Neural crest cell (in vitro differentiated cells): ENCODE measurements at places on chromosomes 4 and X. TPM values are rescaled to one million over a fixed set of nuclear protein-coding genes. Genes with fewer than 3 reads are reported as not detected.

DNA sequence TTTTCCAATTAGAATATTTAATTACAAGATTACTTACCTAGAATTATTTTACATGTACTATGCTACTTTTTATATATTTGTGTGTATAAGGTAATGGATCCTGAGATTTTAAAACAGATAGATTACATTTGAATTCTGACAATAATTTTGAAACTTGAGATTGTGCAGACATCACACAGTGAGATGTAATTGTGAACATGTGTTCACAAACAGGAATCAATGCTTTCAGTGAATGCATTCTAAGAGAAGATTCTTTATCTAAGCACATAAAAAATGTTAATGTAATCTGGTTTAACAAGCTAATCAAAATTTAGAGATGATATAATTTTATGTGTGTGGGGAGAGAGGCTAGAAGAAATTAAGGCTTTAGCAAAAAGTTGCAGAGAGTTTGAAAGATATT lies 1925.5 kb downstream of the ARAP2 start:
- no peaks in the 10 kb centered on the region for H3K4me1 ChIP-seq
- H3K27ac ChIP-seq = no peak overlapping the region
- no peaks in the 10 kb centered on the region for H3K27me3 ChIP-seq
- no peaks in the 10 kb centered on the region for H3K36me3 ChIP-seq
- DNase-seq = no peak
- no peak overlapping the region for H3K4me3 ChIP-seq

The SPANXB1 gene
- not detected in 2 replicates for total RNA-seq

DNA sequence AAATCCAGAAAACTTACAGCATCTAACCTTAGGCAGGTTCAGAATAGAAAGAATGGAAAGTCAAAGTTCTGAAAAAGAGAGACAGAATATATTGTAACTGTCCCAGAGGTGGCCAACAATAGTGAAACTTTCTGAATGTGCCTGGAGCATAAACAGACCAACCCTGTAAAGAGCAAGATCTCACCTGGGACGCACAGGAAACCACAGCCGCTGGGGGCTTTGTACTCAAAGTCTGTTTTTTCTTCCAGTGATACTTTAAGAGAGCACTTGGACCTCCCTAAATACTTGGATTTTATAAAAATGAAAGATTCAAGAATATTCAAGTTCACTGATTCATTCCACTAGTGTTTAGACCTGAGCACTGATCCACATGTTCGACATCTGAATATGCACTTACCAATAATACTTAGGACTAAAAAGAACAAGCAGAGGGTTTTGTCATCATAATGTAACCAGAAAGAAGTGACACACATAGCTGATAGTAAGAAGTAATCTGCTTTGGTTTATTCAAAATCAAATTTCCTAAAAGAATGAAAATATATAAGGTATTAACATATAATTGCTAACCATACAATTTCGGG lies 35.3 kb downstream of the ARAP2 start:
- H3K4me1 ChIP-seq = peaks cover 32% of the 10 kb centered on the region

The NWD2 gene
- 0.02 and 0.05 TPM in 2 replicates for total RNA-seq

GRCh38 chrX:9864011-9864410 lies 77.8 kb downstream of the SHROOM2 start:
- DNase-seq = no peak
- H3K27me3 ChIP-seq = no peaks in the 10 kb centered on the region
- peaks cover 25% of the 10 kb centered on the region for H3K4me1 ChIP-seq
- no peak overlapping the region for H3K27ac ChIP-seq
- H3K4me3 ChIP-seq = no peak overlapping the region

DNA sequence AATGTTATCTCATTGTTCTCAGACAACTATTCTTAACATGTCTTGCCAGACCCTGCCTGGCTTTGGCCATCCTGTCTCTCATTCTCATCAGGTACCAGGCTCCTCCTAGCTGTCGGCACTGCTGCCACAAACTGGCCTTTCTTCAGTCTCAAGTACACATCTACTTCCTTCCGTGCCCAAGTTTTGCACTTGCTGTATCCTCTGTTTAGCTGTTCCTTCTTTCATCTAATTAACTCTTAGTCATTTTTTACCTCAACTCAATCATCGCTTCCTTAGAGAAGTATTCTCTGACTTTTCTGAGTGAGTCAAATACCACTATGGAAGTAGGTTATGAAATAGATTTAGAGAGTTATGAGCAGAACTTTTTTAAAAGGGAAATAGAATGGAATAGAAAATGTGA lies 19.7 kb downstream of the CXCL3 start:
- peaks cover 5% of the 10 kb centered on the region for H3K27me3 ChIP-seq
- no peak overlapping the region for H3K27ac ChIP-seq
- H3K36me3 ChIP-seq = no peaks in the 10 kb centered on the region
- peaks cover 4% of the 10 kb centered on the region for H3K4me1 ChIP-seq
- H3K4me3 ChIP-seq = no peak overlapping the region

DNA sequence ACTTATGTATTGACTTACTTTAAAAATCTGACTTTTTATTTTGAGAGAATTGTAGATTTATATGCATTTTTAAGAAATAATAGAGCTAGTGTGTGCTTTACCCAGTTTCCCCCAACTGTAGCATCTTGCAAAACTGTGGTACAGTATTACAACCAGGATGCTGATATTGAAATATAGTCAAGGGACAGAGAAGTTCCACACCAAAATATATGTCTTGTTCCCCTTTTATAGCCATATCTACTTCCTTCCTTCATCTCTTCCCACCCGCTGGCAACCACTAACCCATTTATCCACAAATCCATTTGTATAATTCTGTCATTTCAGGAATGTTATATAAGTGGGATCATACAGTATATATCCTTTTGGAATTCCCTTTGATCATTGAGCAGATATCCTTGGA lies 16.8 kb downstream of the KDM6A start:
- no peak for DNase-seq
- H3K36me3 ChIP-seq = peaks cover 17% of the 10 kb centered on the region
- peaks cover under 1% of the 10 kb centered on the region for H3K4me1 ChIP-seq

DNA sequence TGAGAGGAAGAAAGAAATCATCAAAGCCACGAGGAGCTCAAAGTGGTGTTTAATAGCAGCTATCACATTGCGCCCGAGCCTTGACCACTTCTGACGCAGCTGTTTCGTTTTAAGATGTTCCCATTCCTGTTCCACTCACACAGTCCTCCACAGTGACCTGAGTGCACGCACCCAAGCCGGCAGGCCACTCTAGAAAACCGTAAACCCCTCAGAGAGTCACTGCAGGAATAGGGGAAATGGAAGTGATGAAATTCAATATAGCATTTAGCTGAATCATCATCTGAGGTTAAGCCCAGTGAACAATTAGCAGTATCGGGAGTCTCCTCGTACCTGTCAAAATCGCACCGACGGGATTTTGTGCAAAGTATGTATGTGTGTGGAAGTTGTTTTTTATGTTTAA lies 17.9 kb upstream of the HAND2 start:
- H3K27me3 ChIP-seq = peaks cover 95% of the 10 kb centered on the region
- no peak overlapping the region for H3K4me3 ChIP-seq
- no peak for DNase-seq
- no peaks in the 10 kb centered on the region for H3K4me1 ChIP-seq
- H3K27ac ChIP-seq = no peak overlapping the region

DNA sequence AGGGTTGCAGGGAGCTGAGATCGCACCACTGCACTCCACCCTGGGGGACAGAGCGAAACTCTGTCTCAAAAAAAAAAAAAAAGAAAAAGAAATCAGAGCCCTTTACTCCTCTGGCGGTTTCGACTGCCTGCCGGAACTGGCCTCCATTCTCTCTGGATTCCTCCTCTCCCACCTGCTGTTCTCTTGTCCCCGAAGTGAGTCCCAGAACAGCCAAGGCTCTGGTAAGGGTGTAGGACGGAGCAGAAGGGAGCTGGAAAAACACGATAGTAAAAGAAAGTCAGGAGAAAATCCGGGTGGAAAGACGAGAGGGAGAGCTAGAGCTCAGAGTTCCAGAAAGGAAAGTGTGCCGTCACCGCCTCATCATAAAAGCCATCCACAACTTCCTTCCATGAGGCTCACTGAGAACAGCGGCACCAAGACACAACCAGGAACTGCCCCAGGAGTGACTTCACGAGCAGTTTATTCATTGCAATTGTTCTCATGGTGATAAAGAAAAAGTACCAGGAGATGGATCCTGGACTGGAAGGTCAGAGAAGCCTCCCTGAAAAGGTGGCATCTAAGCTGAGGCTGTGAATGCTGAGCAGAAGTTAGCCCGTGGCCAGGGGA lies 12.3 kb downstream of the TLR3 start:
- H3K36me3 ChIP-seq = no peaks in the 10 kb centered on the region
- peaks cover 24% of the 10 kb centered on the region for H3K4me1 ChIP-seq
- H3K4me3 ChIP-seq = no peak overlapping the region
- DNase-seq = no peak
- H3K27ac ChIP-seq = peak overlapping the region; percentile 83

DNA sequence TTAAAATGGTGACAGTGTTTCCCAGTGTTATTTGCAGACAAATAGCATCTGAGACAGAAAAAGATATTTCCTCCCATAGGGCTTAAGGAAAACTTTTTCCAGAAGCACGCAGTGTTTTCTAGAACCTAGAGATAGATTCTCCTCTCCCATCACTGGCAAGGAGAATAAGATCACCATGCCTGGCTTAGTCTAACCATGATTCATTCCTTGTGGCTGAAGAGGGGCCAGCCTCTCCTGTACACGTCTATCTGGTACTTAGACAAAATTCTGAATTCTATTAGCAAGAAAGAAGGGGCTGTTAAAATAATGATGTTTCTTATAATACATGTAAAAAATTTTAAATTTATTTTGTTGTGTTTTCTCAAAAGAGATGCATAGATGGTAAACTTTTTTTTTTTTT lies 296.1 kb upstream of the LDB2 start:
- no peak for DNase-seq
- peaks cover 6% of the 10 kb centered on the region for H3K36me3 ChIP-seq
- no peaks in the 10 kb centered on the region for H3K27me3 ChIP-seq
- H3K4me1 ChIP-seq = peaks cover 5% of the 10 kb centered on the region
- H3K4me3 ChIP-seq = no peak overlapping the region

The NUDT10 gene
- total RNA-seq = 17.7 and 18.3 TPM in 2 replicates

The USP51 gene
- total RNA-seq = 9.4 and 9.9 TPM in 2 replicates

The CLGN gene
- 16.1 and 19.0 TPM in 2 replicates for total RNA-seq

The ATP10D gene
- total RNA-seq = 7.9 and 9.0 TPM in 2 replicates

DNA sequence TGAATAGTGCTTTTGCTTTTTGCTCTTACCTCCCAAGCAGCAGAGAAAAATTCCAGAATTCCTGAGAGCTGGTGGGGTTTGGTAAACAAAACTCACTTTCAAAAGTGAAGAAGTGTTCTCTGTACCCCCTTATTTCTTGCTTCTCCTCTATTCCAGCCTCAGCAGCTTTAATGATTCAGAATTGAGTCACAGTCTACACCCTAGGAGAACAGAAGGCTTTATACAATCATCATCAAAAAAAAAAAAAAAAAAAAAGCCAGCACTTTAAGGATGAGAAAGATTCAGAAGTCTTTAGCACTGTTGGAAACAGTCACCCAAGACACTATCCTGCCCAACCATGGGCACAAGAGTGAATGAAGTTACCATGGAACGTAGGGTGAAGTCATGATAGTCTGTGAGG lies 1583.1 kb upstream of the PCDH10 start:
- no peak overlapping the region for H3K4me3 ChIP-seq
- DNase-seq = no peak
- no peaks in the 10 kb centered on the region for H3K36me3 ChIP-seq
- H3K27me3 ChIP-seq = no peaks in the 10 kb centered on the region

GRCh38 chrX:46547857-46548256 lies 2.6 kb upstream of the ZNF674 start:
- H3K4me1 ChIP-seq = peaks cover 24% of the 10 kb centered on the region
- DNase-seq = no peak
- H3K27ac ChIP-seq = no peak overlapping the region
- peak overlapping the region; percentile 54 for H3K4me3 ChIP-seq

The COL4A6 gene
- total RNA-seq = 21.5 and 22.6 TPM in 2 replicates

GRCh38 chr4:41364876-41365275 lies 108.1 kb downstream of the UCHL1 start:
- no peak overlapping the region for H3K4me3 ChIP-seq
- H3K27me3 ChIP-seq = peaks cover 41% of the 10 kb centered on the region
- peaks cover 26% of the 10 kb centered on the region for H3K4me1 ChIP-seq

The KLHL5 gene
- total RNA-seq = 30.2 and 30.6 TPM in 2 replicates

- no peak for DNase-seq
- H3K4me1 ChIP-seq = peaks cover 20% of the 10 kb centered on the region
- no peaks in the 10 kb centered on the region for H3K27me3 ChIP-seq
- H3K4me3 ChIP-seq = no peak overlapping the region
These were observed 136.4 kb downstream of the MAPK10 start for GRCh38 chr4:86223472-86223871.

The MAGEA9 gene
- total RNA-seq = not detected in 2 replicates

The LRRC66 gene
- 0.33 and 0.34 TPM in 2 replicates for total RNA-seq

DNA sequence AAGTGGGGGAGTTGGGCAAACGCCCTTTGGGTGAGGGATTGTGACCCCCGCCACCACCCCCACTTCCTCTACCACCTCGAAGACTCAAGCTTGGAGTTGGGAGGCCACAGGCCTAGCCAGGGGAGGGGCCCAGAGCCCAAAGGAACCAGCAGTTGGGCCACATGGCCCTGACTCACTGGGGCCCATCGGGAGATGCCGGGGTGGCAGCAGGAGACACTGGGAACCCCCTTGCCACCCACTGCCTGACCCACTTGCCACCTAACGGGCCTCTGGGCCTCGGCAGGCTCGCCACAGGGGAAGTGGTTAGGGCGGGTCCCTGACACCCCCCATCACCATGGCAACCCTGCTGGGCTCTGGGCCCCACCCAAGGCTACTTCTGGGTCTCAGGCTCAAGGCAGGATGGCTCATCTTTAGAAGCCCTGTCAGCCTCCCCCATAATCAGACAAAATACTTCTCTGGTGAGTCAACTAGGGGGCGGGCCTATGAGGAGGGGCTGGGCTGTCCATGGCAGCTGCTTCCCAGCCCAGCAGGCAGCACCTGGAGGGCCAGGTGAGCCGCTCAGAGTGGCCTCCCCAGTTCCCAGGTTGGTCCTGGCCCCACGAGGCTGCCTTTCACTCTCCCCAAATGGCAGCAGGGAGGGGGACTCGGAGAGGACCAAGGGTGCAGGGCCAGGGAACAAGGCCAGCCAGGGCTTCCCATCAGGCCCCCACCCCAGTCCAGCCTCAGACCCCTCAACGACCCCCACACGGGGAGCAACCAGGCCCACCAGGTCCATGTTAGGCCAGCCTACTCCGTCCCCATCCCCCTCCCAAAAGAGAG lies 5.6 kb downstream of the FLNA start:
- no peak for DNase-seq
- peaks cover 8% of the 10 kb centered on the region for H3K27me3 ChIP-seq
- H3K4me3 ChIP-seq = peak overlapping the region; percentile 98
- peaks cover 6% of the 10 kb centered on the region for H3K4me1 ChIP-seq
- peak overlapping the region; percentile 12 for H3K27ac ChIP-seq
